Dermis blood vessel endothelial cell (primary cell): ENCODE measurements at places on chromosomes 1 and 21.
A peak's percentile ranks its signal among the peaks of the same experiment; 100 is the strongest.

DNA sequence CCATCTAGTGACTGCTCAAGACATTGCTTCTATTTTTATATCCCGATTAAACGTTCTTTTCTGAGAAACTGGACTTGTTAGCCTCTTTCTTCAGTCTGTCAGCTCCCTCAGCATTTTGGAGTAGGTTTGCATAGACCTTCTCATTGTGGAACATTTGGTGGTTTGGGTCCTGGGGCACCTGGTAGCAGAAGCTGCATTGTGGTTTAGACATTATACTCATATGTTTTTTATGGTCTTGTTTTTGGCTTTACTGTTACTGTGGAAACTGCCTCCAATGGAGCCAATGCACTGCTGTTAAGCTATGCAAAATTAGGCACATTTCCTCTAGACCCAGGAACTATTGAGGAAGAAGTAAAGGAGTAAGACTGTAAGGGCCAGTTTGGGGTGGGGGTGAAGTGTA, 36.7 kb upstream of the LRRC8B start:
- DNase-seq = no peak

GRCh38 chr1:202047977-202048376, 37.6 kb downstream of the ELF3 start:
- no peak for DNase-seq

DNA sequence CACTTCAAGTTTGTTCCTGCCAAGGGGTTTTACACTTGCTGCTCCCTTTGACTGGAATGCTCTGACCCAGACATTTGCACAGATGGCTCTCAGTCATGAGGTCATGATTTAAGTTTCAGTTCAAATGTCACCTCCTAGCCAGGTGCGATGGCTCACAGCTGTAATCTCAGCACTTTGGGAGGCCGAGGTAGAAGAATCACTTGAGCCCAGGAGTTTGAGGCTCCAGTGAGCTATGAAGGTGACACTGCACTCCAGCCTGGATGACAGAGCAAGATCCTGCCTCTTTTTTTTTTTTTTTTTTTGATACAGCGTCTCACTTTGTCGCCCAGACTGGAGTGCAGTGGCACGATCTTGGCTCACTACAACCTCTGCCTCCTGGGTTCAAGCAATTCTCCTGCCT, 4.5 kb upstream of the ZMYM4 start:
- no peak for DNase-seq

GRCh38 chr1:78275456-78275855, 215.3 kb upstream of the PTGFR start:
- DNase-seq = no peak

- peak; percentile 17 for DNase-seq
Observed at GRCh38 chr1:119372503-119373086, 4.0 kb downstream of the HAO2 start.

GRCh38 chr1:56469640-56470371, 109.6 kb downstream of the PLPP3 start:
- DNase-seq = peak; percentile 76

DNA sequence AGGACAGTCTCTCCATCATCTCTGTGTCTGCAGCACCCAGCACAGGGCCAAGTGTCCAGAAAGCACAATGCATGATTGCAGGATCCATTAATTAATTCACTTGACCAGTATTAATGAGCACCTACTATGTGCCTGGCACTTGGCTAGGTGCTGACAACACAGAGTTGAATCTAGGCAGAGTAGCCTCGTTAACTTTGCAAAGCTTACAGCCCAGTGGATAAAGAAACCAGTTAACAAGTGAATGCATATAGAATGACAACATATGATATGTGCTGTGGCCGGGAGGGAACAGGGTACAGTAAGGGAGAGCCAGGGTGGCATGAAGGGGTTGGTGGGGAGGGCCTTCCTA, 10.9 kb downstream of the SLC1A7 start:
- DNase-seq = no peak

GRCh38 chr1:1353389-1354151, 4.4 kb upstream of the DVL1 start:
- no peak for DNase-seq

DNA sequence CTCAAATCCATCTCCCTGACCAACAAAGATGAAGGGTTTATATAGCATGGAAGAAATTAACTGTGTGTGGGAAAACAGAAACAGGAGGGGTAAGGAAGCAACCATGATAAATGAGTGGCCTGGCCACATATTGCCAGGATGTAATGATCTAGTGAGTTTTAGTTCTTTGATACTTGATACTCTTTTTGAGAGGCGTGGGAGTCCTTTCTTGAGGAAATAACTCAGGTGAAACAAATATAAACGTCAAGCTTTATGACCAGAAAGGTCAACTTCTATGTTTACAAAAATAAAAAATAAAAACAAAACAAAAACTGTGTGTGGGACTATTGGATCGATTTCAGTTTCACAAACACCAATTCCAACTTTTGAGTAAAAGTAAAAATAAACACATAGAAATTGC, 860.8 kb upstream of the B3GALT2 start:
- no peak for DNase-seq

DNA sequence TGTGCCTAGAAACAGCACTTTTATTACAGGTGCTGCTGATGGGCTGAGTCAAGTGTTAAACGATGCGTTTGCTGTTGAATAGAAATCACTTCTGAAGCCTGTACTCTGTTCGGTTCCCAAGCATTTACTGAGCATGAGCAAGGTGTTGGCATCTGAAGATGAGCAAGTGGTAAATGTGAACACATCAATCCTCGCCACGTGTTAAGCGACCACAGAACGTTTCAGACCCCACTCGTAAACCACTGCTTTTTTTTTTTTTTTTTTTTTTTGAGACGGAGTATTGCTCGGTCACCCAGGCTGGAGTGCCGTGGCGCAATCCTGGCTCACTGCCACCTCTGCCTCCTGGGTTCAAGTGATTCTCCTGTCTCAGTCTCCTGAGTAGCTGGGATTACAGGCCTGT, 241.2 kb downstream of the SETD4 start:
- no peak for DNase-seq

DNA sequence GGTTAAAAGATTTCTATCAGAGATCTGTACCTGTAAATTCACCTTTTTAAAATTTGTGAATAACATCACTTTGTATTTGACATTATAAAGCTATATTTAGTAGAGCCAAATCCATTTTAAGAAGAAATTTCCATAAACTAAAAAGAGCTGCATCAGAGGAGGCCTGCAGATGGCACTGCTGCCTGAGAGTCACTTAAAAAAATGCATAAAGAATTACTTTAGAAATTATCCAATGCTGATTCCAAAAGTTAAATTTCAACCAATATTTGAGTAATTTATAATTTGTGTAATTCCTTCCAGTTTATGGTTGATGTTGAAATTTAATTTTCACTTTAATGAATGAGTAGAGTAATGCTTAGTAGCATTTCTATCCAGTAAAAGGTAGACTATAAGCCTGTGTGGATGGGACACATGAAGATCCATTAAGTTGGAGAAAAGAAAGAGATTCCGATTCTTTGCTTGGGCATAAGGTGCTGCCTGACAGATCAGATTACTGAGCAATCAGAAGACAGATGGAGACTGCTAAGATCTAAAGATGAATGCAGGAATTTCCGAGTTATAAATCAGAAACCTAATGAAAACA, 20.7 kb upstream of the RPE65 start:
- DNase-seq = peak; percentile 53

DNA sequence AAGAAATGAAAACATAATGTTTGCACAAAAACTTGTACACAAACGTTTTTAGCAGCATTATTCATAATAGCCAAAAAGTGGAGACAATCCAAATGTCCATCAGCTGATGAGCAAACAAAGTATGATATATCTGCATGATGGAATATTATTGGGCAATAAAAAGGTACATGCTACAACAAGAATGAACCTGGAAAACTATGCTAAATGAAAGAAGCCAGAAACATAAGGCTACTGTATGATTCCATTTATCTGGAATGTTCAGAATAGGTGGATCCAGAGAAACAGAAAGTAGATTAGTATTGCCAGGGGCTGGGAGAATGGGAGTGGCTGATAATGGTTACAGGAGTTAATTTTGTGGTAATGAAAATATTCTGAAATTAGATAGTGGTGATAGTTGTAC, 19.0 kb downstream of the FBXO28 start:
- no peak for DNase-seq

GRCh38 chr1:244235157-244235556, 184.1 kb downstream of the ZBTB18 start:
- no peak for DNase-seq

DNA sequence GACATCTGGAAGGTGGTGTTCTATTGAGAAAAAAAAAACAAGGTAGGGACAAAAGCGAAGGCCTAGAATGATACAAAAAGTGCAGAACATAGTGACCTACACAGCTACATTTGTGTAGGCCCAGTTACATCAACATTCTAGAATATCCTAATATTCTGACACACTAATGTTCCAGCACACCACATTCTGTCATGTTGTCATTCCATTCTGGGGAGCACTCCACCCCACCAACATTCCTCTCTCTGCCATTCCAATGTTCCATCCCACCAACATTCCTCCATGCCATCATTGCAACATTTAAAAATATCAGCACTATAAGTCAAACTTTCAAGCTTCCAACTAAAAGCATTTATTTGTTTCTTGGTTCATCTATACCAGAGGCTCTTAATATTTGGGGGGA, 28.5 kb downstream of the COA7 start:
- DNase-seq = no peak

DNA sequence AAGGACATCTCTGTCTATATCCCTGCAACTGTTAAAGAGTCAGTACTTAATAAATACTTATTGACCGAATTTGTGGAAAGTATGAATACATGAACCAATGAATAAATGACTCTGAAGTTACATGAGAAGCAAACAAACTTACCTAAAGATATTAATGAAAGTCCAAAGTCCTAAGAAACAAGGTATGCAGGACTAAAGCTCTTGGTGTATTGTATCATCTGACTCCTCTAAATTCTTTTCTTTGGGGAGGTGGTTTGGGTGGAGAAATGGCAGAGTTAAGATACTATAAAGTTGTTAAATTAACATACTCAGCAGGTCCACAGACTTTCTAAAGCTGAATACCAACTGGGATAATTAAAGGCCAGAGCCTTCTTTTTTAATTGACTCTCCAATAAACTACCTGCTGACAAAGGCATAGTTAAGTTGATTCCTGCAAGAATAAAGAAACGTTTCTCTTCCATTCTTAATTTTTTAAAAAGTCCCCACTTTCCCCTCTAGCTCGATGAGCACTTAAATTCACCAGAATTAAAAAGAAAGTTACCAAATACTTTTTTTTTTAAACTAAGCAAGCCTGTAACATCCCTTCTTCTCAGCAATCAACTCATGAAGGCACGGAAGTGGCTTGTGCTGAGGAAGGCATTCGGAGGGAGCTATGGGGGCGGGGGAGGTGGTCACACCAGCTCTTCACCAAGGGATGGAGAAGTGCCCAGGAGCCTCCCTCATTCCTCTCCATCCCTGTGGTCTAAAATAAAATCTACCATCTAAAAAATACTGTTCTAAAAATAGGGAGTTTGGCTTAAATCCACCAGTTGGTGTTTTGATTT, 61.1 kb downstream of the GADD45A start:
- no peak for DNase-seq

- DNase-seq = no peak
Observed at GRCh38 chr1:17117451-17118265, 1.6 kb downstream of the PADI2 start.

DNA sequence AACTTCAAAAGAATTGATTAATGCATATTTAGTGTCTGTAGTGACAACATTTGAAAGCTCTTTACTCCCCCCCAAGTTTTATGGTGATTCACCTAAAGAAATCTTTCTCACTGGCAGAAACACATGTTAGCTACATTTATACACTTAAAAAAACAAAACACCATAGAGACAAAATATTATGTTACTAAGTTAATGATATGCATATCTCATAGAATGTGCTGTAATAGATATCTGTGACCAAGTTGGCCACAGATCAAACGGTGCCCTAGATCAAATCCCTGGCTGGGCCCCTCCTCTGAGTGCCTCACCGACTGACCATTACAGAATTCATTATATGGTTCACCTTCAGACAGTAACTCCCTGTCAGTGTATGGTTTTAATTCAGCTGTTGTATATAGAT, 322.1 kb upstream of the LYPLAL1 start:
- DNase-seq = no peak

DNA sequence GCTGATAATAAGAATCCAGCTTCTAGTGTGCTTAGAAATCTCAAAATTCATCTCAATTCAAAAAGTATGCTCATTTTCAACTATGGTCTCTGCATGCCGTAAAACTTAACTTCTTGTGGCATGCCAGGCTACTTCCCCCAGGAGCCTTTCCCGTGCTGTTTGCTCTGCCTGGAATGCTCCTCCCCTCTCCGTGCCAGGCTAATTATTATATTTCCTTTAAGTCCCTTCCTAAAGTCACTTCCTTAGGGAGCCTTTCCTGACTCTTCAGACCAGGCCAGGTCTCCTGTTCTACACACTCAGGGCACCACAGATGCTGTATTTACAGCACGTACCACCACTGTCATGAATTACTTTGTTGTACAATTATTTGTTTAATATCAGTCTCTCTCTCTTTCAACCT, 67.1 kb upstream of the PPP2R5A start:
- DNase-seq = peak; percentile 58

DNA sequence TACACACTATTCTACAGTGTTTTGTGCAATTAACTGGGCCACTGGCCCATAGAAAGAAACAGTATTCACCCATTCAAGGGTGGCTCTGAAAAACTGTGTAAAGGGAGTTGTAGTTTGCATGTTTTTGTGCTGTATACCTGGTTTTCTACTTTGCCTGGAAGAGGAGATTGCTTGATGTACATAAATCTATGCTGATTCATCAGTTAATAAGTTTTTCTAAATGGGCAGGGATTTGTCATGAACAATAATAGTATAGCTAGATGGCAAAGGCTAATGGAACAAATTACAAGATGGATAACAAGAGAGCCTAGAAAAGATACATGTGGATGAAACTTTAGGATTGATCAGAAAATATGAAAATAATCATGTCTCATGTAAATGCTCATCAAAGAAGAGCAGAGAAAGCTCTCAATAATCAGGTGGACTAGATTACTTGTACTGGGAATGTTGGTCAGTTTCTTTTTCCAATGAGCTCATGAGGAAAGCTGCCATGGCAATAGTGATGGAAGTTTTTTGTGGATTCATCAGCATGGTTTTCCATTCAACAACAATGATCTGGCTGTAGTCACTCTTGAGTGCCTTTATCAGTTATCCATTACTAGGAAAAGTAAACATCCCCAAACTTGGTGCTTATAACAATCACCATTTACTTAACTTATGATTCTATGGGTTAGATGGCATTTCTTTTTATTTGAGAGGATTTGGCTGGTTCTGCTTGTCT, 602.8 kb downstream of the BRINP3 start:
- DNase-seq = no peak

- no peak for DNase-seq
Observed at GRCh38 chr1:205935869-205936268, 7.4 kb downstream of the SLC26A9 start.

GRCh38 chr1:197911857-197912696, 5.1 kb upstream of the LHX9 start:
- DNase-seq = no peak
